ENCODE measurements at places on chromosomes 2 and 18. TPM values are rescaled to one million over a fixed set of nuclear protein-coding genes. Genes with fewer than 3 reads are reported as not detected.

Gene FIGN
- 11.0 TPM for polyA plus RNA-seq

Gene CCT7
- 273 TPM for polyA plus RNA-seq

Gene MC2R
- polyA plus RNA-seq, result not detected

Gene HOXD1
- polyA plus RNA-seq, result 13.7 TPM

Gene FRZB
- 13.3 TPM for polyA plus RNA-seq

Gene IL1A
- 0.61 TPM for polyA plus RNA-seq

Gene CCDC141
- 1.6 TPM for polyA plus RNA-seq

Gene SOWAHC
- polyA plus RNA-seq, result 17.3 TPM

Gene DRC1
- 3.5 TPM for polyA plus RNA-seq

Gene STARD6
- polyA plus RNA-seq, result 0.36 TPM

Gene ZNF638
- polyA plus RNA-seq, result 224 TPM

Gene KCNJ3
- polyA plus RNA-seq, result 7.2 TPM

Gene CNTNAP5
- 0.07 TPM for polyA plus RNA-seq

DNA sequence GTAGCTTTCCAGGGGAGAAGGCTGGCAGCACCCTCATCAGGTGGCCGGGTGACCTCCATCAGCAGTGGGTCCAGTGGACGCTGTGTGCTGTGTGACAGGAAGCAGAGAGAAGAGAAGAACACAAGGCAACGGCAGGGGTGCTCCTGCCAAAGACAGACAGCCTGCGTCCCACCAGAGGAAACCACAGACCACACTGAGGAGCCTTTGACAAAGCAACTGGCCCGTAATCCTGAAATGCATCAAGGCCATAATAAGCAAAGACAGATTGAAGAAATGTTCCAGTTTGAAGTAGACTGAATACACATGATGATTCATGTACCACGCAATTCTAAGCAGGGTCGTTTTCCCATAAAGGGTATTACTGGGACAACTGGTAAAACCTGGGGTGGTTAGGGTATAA is 172.4 kb downstream of the FBXO15 start:
- no peak for DNase-seq

- DNase-seq, result no peak
These were observed 23.7 kb downstream of the PCARE start for GRCh38 chr2:29050591-29050990.

DNA sequence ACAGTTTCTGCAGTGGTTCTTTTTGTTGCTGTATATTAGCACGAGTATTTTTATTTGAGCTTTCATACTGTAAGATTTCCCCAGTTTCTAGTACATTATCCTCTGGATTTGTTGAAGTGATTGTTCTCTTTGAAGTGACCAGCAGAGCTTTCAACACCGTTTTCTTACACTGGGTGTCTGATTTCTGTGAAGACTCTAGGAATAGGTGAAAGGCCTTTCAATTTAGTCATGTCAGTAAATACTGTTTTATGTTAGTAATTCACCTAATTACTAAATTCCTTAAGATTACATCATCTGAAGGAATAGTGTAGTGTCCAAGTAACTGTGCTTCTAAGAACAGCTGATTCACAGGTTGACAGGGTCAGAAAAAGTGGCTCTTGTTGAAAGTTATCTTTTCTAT is 2.3 kb downstream of the PPM1B start:
- peak; percentile 7 for DNase-seq

GRCh38 chr2:217357886-217358620 is 498.2 kb upstream of the TNP1 start:
- no peak for DNase-seq

GRCh38 chr2:120631724-120632123 is 103.9 kb upstream of the GLI2 start:
- no peak for DNase-seq

DNA sequence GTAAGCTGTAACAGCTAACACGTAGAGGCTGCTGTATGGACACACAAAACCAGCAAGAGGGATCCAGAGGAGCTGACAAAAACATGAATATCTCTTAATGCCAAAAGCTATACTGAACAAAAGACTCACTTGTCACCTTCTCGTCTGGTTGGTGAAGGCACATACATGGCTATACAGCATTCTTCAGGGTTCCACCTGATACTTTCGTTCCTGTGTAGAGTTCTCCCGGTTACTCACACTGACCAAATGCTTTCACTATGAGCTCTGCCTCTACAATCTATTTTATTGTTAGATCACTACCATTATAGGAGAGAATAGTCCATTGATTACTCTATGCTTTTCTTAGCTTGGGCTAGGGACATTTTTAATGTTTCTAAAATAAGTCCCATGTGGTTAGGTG is 193.1 kb downstream of the HNMT start:
- DNase-seq, result no peak

DNA sequence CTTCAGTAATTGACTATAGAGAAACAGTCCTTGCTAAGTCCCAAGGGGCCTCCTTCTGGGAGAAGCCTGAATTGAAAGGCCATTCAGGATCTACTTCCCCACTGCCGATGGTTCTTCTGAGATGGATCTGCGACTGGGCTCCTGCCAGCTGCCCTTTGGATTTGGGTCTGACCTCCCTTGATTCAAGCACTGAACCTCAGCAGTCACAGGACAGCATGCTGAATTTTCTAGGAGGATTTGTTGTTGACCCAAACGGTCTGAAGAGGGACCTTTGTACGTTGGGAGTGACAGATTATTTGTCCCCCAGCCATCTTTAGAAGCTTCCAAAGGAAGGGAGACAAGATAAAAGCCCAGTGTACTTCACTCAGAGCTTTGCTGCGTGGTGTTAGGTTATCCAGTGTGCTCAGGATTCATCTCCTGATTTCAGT is 67.1 kb downstream of the NXPH2 start:
- no peak for DNase-seq

- no peak for DNase-seq
These were observed 39.5 kb downstream of the ZNF804A start for GRCh38 chr2:184637781-184638180.

DNA sequence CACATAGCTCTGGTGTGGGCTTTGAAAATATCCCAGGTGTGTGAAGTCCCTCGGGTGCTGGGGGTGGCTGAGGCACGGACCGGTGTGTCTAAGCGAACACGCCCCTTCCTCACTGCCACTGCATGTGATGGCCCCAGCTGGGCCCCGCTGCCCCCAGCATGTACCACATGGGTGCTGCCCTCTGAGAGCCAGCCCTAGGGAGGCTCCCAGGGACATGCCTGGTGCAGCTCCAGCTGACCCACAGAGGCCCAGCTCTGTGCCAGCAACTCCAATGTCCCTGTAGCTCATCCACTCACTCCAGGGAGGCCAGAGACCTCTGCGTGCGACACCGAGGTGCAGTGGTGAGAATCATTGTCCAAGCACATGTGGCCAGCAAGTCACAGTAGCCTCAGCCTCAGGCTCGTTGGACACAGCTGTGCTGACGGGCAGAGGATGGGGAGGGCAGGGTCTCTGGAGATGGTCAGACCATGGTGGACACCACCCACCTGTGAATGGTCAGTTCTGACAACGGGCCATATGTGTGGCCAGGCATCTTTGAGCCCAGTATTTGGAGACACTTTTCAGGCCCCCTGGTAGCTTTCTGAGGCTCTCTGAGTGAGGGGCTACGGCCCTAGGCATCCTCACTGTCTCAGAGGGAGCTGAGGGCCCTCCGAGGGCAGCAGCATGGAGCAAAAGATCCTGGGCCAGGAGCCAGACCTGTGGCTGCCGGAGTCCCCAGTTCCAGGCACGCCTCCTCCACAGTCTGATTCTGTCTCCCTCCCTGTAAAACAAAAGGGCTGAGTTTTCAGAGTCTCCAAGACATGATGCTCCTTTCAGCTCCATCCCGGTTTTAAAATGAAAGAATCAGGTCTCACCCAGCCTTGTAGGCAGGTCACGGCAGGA is 220.7 kb downstream of the NDUFA10 start:
- DNase-seq, result no peak

- no peak for DNase-seq
These were observed 21.5 kb downstream of the RPL37A start for GRCh38 chr2:216520112-216520511.

GRCh38 chr2:99877963-99878362 is 264.4 kb downstream of the AFF3 start:
- DNase-seq, result no peak

- DNase-seq, result no peak
These were observed 64.8 kb upstream of the CYTIP start for GRCh38 chr2:157508676-157509075.

GRCh38 chr2:187478719-187479118 is 30.7 kb upstream of the CALCRL start:
- DNase-seq, result no peak

DNA sequence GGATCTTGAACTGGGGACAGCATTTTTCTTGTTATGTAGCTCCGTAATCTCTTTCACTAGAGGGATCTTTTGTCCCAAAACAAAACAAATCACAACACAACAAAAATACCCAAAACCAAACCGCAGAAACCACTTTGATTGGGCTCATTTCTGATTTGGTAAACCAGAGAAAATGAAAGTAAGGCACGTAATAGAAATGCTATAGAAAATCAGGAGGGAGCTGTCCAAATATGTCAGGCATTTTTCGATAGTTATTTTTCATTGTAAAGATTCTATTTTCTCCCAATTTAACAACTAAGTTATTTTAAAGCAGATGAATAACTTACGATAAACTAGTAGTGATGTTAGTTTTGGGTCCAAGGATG is 406.5 kb downstream of the XIRP2 start:
- DNase-seq, result peak; percentile 15

DNA sequence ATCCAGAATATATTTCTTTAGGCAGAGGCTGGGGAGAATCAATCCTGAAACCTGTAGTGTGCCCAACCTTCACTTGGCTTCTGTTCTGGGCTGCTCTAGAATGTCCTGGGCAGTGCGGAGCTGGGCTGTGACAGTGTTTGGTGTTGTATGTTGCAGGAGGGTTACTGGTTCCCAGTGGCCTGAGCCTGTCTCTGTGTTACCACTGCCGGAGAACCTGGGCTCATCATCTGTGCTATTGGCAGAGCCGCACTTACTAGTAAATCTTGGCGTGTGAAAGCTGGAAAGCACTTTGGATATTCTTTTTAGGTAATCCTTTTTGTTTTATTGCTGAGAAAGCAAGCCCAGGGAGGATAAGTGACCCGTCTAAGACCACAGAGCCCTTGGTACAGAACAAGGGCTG is 412.9 kb downstream of the SLC4A3 start:
- DNase-seq, result no peak

DNA sequence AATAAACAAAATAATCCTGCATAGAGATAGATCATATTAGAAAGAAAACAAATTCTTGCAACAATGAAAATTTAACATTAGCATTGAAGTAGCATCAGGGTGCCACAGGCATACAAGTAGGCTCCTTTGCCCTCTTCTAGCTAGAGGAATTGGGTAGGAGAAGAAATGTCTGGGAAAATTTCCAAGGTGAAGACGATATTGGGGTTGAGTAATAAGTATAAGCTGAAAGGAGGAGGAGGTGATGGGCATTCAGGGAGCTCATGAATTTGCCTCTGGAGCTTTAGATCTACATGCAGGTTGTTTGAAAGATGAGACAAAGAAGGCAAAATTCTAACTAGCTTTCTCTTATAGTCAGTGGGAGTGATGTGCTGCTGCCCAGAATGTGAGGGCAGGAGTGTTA is 504.9 kb downstream of the CCDC85A start:
- no peak for DNase-seq

GRCh38 chr2:112919086-112919485 is 8.1 kb downstream of the IL37 start:
- no peak for DNase-seq

GRCh38 chr2:15748736-15749323 is 157.2 kb downstream of the DDX1 start:
- DNase-seq, result no peak

GRCh38 chr2:152036611-152037469 is 62.0 kb downstream of the CACNB4 start:
- DNase-seq, result peak; percentile 67

DNA sequence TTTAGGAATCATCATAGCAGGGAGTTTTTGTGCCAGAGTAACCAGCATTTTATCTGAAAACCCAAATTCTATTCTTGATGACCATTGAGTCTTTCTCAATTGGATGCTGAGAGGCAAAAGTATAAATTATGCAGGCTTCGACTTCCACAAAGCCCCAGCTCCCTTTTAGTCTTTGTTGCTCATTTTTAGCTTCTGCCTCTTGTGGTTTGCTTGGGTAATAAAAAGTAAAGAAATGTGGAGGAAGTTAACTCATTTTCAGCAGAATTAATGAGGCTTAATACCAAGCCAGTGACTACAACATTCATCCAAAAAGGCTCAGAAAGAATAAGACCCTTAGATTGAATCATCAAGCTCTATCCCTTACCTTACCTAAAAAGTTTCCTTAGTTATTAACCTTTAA is 18.6 kb downstream of the ERMN start:
- no peak for DNase-seq

DNA sequence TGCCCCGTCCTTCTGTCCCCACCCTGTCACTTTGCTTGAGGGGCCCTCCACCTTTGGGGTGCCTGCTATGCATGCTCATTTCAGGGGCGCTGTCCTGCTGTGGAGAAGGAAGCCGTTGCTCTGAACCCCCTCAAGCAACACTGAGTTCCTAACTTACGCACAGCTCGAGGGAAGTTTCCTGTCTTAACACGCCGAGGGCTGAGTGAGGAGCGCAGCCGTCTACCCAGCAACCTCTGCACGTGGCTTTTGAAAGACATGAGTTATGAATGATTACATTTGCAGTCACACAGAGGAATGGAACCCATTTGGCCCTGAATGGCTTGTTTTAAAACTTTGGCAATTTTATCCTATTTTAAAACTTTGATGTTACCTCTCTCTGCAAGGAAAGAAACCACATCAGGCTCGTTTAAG is 14.0 kb downstream of the RAMP1 start:
- DNase-seq, result no peak

DNA sequence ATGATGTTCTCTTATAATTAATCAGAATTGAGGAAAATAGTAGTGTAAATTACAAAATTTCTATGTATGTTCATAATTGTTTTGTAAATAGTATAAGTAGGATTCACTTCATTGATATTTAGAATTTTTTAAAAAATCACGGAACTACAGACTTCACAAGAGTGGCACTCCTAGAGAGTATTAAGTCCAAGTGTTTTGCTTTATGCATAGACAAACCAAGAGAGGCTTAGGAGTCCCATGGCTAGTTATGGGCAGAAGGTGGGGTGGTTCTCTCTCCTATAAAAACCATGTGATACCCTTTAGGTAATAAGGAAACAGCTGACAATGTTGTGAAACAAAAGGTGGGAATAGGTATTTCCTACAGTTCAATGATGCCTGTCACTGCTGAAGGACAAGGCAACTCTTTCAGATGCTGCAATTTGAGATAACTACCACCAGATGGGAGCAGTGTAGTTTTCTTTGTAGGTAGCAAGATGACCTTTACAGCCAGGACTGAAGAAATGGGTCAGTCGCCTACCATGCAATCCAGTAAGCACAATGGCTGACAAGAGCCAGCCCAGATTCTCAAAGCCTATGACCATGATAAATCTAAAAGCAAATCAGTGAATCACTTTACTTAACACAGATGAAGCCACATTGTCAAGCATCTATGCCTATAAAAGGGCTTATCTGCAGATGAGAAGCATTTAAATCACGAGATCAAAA is 83.9 kb downstream of the AAK1 start:
- no peak for DNase-seq

- DNase-seq, result no peak
These were observed 557.3 kb upstream of the ZNF804A start for GRCh38 chr2:184041077-184041476.

DNA sequence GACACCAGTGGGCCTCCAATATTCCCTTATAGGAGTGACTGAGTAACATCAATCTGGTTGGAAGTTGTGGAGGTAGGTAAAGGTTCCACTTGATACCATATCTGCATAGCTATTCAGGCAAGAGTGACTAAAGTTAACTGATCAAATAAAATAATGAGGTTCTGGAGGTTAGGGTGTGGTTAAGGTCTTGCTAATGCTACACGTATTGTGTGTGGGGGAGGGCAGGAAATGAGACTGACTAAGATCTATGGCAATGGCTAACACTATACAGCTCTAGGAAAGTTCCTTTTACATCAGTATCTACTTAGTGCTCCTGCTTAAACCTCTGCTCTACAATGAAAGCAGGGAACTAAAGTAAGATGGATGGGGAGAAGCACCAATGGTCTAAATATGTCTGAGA is 149.1 kb upstream of the MGAT5 start:
- no peak for DNase-seq

Data from left renal pelvis (tissue), 4 donors.